ENCODE measurements at places on chromosomes 2 and 18.

DNA sequence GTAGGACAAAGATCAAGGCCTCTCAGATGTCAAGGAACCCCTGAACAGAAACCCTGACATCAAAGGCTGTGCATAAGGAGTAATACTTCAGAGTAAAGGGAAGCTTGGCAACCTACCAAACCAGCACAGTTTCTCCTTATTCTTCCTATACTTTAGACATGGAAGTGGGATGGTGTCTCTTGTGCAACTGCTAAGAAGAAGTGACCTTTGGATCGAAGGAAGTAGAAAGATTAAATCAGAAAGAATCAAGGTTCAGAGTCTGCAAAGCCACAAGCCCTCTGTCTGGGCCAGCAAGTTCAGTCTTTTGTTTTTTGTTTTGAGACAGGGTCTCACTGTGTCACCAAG, 66.2 kb upstream of the SLC39A10 start:
- peak; percentile 35 for DNase-seq

DNA sequence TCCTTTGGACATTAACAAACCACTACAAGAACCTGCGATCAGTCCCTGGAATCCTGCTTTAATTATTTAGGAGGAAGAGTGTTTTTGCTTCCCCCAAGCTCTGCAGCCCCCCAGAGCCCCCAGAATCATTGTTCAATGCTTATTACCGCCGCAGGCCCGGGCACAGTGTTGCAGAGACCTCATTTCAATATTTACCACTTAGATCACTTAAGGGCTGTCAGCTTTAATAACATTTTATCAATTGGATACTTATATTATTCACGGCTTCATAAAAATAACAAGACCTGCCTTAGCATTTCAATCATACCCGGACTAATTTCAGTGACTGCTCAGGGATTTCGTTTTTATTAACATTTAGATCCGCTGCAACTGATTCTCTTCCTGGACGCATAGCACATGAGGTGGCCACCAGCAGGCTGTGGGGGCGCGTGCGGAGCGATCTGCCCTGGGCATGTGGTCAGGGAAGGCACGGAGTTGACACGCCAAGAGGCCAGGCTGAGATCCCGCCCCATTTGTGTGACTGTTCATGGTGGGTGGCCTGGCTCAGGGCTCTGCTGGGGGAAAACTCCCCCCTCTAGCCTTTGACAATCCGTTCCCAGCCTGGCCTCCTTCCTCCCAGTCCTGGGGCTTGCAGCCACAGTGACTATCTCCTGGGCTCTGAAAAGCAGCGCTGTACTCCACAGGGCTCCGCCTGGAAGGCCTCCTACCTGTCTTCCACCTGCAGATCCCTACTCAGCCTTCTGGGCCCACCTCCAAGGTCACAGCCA, 267.6 kb downstream of the SRBD1 start:
- DNase-seq: peak; percentile 18

DNA sequence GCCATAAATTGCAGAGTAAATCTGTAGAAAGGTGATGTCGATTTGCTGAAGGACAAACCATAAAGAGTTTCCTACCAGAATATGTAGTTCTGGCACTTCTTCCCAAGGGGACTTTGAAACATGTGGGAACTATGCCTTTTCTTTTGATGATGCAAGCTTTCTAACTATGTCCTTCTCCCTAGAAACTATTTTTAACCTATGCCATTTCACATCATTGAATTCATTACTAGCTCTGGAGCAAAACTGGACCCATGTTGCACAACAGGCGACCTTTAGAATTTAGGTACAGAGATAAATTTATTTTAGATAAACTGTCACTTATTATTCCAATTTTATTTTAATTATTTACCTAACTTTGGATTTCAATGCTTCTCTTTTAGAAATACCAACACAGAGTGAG, 186.5 kb downstream of the CCDC102B start:
- no peak for DNase-seq

DNA sequence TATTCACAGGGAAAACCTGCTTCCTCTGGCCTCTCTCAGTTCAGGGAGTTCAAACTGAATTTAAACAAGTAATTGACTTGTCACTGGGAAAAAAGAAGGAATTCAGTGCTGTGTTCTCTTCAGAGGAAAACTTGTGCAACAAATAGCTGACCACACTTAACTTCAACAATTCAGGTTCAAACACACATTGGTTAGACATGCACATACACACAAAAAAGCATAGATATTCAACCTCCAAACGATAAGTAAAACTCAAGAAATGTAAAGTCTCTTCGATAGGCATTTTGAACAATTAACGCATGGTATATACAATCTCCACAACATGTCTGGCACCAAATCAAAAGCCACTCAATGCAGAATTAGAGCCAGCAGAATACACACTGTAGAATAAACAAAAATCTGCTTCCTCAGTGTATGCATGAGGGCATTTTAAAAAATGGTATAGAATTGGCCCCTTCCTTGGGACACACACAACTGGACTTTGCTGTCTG, 269.0 kb downstream of the TCF4 start:
- DNase-seq: peak; percentile 72

GRCh38 chr2:149884871-149885270, 297.3 kb upstream of the MMADHC start:
- no peak for DNase-seq

GRCh38 chr2:199749571-199749970, 101.4 kb downstream of the FTCDNL1 start:
- DNase-seq: no peak

GRCh38 chr2:234464291-234464645, 32.6 kb downstream of the ARL4C start:
- no peak for DNase-seq

DNA sequence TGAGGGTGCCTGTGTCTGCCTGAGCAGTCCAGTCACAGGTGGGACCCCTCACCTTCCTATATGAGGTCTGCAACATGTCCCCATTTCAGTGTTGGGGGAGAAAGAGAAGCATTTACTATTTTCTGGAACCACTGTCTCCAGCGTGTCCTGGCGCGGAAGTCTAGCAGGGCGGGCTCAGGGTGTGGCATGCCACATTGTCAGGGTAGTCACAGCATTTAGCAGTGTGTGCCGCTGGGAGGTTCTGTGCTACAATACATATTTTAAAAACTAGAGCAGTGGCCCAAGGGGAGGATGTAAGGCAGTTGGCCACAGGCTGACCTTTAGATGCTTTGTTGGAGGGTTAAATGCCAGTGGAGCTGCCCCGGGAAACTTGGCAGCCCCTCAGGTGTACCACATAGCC, 12.5 kb downstream of the UBE2F start:
- DNase-seq: no peak

DNA sequence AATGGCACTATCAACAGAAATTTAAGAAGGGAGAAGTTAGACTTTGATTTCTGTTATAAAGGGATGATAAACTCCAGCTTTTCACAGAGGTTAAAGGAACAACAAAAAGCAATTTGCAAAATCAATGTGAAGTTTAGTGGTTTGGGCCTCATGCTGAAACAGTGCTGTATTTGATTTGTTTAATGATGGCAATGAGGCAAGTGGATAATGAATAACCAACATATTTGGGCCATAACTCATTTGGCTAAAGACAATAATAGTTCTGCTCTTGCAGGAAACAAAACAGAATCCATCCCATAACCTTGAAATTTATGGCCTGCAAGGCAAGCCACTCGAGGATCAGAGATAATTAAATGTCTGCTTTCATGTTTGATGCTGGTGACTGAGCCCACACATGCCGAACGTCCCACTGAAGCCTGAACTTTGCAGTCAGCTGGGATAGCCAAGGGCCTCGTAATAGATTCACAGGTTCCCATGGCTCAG, 56.5 kb downstream of the TPGS2 start:
- no peak for DNase-seq

- DNase-seq: no peak
Measured at GRCh38 chr2:242075168-242075567, 205.6 kb downstream of the RTP5 start.

- DNase-seq: peak; percentile 36
Measured at GRCh38 chr2:138059487-138060300, 95.4 kb downstream of the HNMT start.

GRCh38 chr2:143451642-143452281, 322.5 kb downstream of the ARHGAP15 start:
- DNase-seq: peak; percentile 52

DNA sequence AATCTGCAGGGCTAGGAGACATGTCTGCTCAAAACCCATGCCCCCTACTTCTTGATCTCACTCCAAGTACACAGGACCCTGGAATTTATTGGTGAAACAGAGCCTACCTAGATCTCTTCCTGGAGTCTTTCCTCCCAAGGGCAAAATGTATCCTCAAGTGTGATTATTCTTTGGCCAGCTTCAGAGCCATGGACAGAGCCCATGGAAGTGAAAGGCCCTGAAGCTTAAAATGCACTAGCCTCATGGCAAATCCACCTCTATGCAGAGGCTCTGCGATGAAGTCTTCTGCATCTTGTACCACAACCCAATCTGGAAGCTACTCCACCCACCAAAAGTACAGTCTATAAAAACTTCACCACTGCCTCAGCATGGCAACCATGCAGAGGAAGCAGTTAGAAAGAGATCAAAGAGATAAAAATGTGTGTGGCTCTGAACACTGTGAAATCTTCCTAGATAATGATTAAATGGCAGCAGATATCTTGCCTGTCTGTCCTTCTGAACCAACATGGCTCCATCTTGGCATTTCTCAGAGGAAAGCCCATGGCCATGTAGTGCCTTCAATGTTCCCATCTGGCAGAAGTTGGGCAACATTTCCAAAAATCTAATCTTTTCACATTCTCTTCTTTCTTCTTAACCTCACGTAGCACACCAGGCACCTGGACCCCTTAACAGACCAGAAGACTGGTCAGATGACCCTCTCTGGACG, 142.9 kb upstream of the KLF7 start:
- no peak for DNase-seq

DNA sequence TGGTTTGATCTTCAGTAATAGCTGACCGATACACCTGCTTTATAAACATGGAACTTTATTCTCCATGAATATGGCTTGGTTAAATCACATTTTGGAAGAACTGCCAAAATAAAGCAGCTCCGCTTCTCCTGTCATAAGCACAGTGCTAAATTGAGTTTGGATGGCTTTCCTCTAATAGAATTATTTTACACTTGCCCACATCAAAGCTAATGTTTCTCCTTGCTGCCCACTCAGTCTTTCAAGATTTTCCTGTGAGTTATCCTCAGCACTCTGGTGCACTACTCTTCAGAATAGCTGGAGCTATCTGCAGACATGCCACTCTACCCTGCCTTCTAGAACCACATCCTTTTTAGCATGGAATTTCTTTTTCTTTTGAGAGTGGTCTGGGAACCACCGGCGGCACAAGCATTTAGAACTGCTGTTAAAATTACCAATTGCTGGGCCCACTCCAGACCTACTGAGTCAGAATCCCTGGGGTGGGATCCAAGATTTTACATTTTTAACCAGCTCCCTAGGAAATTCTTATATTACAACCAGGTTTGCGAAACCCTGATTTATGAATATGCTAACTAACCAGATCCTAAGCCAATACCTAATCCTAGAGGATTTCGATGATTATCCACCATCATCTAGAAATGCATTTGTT, 283.3 kb downstream of the AFF3 start:
- DNase-seq: no peak

DNA sequence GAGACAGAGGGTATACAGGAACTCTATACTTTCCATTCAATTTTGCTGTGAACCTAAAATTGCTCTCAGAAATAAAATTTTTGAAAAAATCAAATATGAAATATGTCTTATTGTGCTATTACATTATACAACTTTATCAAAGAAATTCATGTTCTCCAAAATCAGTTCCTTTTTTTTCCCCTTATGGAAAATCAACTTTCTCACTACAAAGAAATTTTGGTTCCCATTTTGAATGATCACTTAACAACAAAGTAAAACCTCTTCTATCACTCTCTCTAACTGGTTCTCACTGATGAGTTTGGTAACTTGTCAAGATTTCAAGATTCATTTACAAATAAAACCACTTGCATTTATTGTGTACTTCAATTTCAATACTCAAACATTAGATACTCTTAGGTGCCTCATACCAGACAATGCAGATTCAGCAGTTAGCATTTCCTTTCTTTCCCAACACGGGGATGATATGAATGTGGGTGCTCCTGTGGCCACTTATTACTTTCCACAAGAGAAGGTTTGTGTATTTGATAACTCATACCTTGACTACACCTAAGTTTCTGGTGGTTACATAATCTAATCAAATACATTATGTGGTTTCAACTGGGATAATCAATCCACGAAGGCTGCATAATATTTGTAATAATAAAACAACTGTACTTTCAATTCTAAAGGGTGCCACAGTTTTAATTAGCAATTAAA, 6.4 kb downstream of the PSME4 start:
- DNase-seq: no peak

- DNase-seq: no peak
Measured at GRCh38 chr2:170262343-170262742, 84.4 kb downstream of the MYO3B start.

DNA sequence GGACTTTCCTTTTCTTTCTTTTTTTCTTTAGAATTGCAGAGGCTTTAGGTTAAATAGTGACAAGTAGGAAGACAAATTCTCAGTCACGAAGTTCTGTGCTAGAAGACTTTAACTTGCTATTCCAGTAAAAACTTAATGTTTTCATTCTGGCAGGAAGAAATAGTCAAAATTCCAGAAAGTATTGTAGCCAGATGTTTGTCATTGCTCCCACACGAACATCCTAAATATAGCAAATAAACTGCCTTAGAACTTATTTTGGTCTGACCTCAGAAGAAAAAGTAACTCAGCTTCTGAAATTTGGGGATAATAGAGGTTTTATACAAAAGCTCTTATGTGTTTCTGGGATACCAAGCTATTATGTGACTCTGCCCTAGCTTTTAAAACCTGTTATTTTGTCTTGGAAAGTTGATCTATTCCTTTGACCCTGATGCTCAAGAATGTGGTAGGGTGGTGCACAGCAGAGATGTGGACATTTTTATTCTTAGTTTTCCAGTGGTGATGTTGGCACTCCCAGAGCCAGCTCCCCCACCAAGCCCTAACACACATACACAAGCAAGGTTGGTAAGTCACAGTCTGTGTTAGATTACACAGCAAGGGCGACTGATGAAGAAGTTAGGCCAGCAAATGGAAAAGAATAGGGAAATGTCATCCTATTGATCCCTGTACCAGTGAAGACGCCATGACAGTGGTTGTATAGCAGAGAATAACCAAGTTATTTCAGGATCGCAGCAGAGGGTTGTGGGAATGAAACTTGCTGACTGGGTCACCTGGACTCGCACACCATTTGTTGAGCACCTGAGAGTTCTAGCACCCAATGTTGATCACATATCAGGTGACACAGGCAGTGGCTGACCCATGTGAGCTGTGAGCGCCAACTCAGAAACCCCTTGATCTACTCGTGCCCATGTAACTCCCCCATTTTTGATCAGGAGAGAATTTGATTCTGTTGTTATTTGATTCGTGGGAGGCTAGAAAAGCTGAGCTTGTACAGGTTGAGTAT, 23.7 kb downstream of the FARP2 start:
- DNase-seq: peak; percentile 92

DNA sequence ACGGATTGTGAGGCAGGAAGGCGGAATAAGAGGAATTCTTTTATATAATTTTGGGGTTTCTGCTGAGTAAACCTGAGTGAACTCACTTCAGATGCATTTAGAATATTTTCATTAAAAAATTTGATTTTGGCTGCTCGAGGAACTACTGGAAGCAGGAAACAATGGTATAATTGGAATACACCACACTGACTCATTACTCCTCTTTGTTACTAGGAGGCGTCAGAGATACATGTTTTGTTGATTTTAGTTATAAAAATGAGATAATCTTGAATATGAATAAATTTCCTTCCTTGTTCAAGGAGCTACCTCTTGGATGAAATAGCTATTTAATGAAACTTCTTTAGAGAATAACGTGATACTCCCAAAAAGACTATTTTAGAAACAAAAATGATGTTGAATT, 97.4 kb downstream of the ANKRD36 start:
- DNase-seq: no peak

Data from muscle of leg (tissue), 16 donors.